CD4-positive, alpha-beta memory T cell (primary cell): ENCODE measurements at places on chromosomes 4 and X. TPM values are rescaled to one million over a fixed set of nuclear protein-coding genes. Genes with fewer than 3 reads are reported as not detected.

- no peak for DNase-seq
Observed at GRCh38 chr4:145880355-145880960, 58.2 kb downstream of the ZNF827 start.

DNA sequence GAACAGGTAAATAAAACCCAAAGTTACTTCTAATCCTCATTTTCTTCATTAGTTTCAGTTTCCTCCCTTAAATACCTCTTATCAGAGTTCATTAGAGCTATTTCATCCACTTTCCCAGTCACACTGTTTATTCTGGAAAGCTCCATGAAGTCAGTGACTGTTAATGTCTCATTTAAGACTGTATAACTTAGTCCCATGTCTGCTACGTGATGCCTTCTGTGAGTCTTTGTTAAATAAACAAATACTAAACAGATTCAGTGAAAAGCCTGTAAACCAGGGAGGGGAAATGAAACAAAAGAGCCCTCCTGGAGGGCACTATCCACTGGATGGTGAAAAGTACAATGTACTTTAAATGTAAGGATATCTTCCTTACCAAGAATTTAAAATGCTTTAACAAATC, 24.7 kb downstream of the ACE2 start:
- no peak for DNase-seq

SSX2 gene
- not detected for total RNA-seq

MAPK10 gene
- not detected for total RNA-seq

GRCh38 chr4:38670939-38671591, 7.1 kb downstream of the KLF3 start:
- no peak for DNase-seq
